ENCODE measurements at places on chromosomes 12 and 14. TPM values are rescaled to one million over a fixed set of nuclear protein-coding genes. Genes with fewer than 3 reads are reported as not detected.

FOXN3 gene
- 14.1 TPM for polyA plus RNA-seq

WNT1 gene
- polyA plus RNA-seq = 0.05 TPM

TMEM117 gene
- polyA plus RNA-seq = 5.2 TPM

FOS gene
- 99.5 TPM for polyA plus RNA-seq

BLOC1S1 gene
- polyA plus RNA-seq = 326 TPM
